Endothelial cell (in vitro differentiated cells): ENCODE measurements at places on chromosomes 1 and 21.
A peak's percentile ranks its signal among the peaks of the same experiment; 100 is the strongest.

GRCh38 chr1:190658907-190659306 is 181.2 kb upstream of the BRINP3 start:
- DNase-seq: no peak

DNA sequence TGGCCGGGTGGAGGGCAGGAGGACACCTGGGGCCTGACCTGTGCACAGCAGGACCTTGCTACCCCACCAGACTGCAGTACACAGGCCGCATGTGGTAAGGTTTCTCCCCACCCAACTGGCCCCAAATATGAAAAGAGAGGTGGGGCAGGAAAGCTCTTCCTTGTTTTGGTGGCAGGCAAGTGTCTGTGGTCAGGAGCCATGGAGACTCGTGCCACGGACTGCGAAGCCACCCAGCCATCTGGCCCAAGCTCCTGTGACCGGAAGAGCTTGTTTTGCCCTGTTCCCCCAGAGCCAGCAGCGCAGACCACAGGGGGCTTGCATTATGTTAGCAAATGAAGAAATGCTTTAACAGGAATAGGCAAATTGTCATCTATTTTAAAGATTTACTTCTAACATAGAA is 54.9 kb downstream of the OLIG1 start:
- no peak for DNase-seq

DNA sequence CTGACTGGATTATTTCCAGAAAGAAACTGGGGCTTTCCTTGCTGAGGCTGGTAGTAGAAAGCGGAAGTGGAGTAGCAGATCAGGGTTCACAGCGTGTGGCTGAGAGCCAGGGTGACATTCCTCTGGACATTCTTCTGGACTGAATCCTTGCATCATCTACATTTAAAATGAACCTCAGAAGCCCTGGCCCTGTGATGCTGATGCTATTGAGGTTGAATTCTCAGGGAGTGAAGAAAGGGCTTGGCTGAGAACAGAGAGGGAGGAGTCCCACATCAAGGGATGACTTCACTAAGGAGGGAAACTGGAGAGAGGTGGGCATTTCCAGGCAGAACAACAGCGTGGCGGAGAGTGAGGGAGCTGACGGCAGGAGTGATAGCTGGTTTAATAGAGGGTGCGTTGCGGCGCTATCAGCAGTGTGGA is 102.3 kb upstream of the LMO4 start:
- DNase-seq: no peak

DNA sequence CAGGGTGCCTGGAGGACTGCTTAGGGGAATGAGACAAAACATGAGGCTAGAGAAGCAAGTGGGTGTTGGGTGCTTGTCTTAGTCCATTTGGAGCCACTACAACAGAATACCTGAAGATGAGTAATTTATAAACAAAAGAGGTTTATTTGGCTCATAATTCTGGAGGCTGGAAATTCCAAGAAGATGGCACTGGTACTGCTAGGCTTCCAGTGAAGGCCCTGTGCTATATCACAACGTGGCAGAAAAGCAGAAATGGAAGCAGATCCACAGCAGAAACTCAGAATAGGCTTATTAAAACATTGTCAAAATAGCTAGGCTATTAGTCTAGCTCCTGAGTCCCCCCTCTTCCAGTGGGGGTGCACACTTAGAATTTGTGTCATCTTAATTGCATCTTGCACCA is 701.7 kb downstream of the RWDD3 start:
- no peak for DNase-seq

- DNase-seq: no peak
Measured at GRCh38 chr1:216193839-216194443, 229.3 kb downstream of the USH2A start.

DNA sequence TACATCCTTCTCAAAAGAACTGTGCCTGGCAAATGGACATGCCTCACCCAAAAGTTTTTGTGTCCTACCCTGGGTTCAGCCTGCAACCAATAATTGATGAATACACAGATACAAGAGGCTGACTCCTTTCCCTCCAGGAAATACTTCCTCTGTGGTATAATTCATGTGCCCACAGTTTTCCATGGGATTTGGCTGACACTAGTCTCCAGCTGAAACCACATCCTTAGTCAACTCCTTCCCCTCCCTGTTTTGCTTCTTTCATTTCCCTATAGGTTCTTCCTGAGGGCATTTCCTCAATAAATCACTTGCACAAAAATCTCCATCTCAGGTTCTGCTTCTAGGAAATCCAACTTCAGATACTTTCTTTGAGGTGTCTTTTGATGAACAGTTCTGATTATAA is 436.6 kb upstream of the C1orf87 start:
- no peak for DNase-seq

GRCh38 chr1:205923651-205924459 is 19.4 kb downstream of the SLC26A9 start:
- DNase-seq: no peak

GRCh38 chr1:66351478-66351877 is 182.5 kb upstream of the SGIP1 start:
- DNase-seq: no peak

DNA sequence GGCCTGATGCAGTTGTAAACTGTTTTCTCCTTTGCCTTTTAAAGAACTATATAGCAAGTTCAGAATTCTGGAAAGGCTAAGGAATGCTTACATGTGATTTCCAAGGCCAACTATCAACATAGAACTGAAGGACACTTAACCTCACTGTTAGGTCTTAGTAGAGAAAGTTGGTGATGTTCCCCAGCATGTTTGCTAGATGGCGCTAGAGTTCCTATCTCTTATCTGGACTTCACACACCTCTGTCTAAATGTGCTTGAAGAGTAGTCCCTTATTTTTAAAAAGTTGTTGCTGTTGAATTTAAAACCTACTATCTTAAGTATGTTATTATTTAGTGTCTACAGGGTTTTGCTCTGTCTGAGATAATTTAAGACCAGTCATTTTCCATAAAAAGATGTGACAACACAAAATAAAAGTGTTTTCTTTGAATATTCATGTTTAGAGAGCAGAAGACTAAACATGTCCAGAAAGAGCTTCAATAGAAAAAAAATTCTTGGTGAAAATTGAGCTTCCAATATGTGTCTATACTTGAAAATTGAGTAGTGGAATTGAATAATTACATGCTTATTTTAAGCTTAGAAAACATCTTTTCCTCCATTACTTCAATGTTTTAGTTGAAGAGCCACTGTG is 237.3 kb downstream of the S1PR1 start:
- DNase-seq: peak; percentile 22

DNA sequence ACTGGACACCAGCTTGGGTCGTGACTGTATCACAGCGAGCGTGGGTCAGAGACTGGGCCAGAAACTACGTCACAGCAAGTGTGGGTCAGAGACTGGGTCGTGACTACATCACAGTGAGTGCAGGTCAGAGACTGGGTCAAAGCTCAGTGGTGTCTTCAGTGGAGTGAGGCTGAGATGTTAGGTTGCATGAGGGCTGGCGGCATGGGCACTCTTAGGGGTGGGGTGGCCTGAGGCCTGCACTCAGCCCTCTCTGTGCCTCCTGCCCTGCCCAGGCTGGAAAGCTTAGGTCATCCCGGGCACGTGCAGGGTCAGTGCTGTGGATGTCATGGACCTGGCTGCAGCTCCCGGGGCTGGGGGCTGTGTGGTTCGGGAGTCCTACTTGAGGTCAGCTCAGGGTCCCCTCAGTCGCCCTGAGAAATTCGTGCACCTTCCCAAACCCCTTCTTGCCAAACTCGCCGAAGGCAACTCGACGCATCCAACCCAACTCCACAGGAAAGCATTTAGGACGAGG is 19.0 kb downstream of the CFAP74 start:
- DNase-seq: no peak

GRCh38 chr1:27569088-27569460 is 34.9 kb downstream of the AHDC1 start:
- no peak for DNase-seq
